ENCODE measurements at places on chromosomes 16 and 17.

DNA sequence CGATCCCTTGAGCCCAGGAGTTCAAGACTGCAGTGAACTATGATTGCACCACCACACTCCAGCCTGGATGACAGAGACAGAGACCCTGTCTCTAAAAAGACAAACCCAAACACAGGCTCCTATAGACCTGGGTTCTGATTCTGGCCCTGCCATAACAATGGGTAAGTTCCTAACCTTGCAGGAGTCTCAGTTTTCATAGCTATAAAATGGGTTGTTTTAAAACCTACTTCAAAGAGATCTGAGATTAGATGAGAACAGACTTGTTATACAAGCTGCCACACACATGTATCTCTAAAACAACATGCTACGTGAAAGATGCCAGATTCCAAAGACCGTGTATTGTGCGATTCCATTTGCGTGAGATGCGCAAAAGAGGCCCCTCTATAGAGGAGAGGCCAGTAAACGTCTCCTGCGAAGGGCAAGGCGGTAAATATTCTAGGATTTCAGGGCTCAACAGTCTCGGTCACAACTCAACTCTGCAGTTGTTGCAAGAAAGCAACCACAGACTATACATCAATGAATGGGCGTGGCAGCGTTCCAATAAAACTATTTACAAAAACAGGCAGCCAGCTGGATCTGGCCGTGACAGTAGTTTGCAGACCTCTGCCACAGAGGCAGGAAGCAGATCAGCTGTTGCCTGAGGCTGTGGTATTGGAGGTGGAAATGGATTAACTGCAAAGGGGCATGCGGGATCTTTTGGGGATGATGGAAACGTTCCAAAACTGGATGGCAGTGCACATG lies 5.9 kb downstream of the CORO7 start:
- peak; percentile 91 for DNase-seq

DNA sequence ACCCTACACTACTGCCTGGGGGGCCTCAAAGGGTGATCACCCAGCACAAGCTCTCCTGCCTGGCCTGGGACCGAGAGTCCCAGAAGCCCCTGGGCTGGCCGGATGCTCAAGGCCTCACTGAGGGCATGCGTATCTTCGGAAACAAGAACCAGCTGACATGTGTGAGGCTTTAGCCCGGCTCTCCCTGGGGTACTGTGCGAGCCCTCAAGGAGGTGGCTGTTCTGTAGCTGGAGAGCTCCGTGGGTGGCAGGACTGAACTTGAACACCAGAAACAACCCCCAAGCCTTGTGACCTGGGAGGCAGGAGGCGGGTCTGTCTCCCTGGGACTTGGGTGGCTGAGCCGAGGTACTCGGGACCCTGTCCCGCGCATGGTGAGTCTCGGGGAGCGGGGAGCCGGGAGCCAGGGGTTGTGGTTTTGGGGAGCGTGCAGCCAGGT lies 7.0 kb downstream of the DPEP1 start:
- DNase-seq = no peak

GRCh38 chr16:85136213-85136701 lies 24.0 kb upstream of the CIBAR2 start:
- peak; percentile 21 for DNase-seq

DNA sequence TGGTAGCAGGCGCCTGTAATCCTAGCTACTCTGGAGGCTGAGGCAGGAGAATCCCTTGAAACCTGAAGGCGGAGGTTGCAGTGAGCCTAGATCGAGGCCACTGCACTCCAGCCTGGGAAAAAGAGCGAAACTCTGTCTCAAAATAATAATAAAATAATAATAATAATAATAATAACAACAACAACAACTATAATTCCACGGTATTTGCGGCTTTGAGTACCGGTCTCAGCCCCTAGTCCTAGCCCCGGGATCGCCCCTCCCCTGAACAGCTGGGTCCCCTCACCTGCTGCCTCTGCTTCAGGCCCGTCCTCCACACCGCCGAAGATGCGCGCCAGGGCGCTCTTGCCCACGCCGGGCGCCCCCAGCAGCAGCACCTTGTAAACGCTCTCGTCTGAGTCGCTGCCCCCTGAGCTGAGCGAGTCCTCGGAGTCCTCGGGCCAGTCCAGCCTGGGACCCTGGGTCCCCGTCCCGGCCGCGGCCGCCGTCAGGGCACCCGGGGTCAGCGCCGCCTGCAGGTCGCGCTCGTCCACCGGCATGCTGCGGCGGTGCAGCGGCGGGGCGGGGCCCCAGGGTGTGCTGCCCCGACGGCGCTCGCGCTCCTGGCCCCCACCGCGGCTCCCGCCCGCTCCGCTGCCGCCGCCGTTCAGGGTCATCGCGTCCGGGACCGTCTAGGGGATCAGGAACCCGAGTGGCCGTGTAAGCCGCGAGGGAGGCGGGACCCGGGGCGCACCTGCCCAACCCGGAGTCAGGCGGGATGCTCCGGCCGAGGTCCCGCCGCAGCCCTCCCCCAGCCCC lies 611 bp downstream of the RRAD start:
- no peak for DNase-seq

DNA sequence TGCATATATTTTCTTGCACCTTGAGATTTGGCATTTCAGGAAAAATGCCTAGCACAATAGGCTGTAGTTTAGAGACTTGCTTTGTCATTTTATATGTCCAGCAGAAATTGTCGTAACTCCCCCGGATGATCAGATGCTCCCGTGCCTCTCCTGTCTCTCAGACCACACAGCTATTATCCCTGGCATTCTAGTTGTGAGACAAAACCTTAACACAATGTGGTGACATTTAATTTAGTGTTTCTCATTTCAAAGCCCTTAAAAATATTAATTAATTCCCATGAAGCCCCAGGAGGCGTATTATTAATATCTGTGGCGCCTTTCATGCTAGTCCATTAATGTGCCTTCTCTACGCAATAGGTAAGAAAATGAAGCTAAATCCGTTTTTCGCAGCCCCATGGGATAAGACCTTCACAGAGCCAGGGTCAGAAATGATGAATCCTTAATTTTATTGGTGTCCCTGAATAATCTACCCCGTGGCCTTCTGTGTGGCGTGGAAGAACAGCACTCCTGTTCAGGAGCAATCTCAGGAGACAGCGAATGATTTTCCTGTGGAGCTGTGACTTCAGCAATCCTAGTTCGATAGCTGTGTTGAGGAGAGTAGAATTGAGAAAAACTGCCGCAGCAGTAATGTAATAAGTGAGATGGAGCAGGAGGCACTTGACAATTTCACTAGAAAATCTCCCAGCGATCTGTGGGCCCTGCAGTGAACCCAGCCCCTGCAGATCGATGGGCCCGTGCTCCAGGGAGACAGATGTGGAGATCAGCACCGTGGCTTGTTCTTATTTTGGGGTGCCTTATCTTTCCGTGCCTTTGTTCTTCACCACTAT lies 157.9 kb downstream of the RPTOR start:
- no peak for DNase-seq

- DNase-seq = no peak
Observed at GRCh38 chr16:19677402-19677801, 40.6 kb downstream of the KNOP1 start.

DNA sequence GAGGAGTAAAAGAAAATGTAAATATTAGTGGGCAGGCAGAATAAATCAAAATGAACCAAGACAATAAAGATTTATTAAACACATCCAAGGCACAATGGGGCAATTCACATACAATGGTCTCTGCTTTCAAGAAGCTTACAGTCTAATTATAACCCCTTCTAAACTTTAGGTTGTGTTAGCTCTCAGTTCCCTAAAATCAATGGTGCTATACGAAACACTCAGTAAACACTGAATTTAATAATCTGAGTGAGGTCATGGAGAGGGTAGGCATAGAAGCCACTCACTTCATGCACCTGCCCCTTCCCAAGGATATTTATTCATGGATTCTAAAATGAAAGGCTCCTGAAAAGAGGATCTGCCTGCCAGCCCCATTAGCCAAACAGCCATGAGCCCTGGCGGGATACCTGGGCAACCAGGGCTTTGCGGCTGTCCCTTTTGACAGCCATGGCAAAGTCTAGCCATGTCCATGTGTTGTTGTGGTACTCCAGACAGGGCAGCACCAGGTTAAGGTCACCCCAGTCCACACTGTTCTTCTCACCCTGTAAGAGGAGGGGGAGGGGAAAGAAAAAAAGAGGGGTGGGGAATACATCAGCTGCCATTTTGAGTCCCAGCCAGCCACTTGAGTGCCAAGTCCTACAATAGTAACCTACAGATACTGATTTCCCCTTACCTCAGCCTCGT lies 1.4 kb upstream of the RSKR start:
- DNase-seq = no peak

GRCh38 chr17:43453331-43453812 lies 30.4 kb upstream of the DHX8 start:
- no peak for DNase-seq

DNA sequence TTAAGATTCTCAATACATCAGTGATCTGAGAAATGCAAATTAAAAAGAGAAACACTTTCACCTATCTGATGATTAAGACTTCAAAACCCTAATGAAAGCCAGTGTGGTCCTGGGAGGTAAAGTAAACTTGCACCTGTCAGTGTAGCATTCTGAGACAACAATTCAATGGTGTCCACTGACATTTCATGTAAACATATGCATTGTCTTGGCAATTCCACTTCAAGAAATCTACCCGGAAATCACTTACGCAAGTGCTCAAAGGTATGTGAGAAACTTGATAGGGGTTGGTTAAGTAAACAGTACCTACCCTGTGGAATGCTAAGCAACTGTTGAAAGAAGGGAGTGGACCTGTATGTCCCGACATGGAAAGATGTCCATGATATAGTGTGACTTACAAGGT lies 2.1 kb downstream of the ST6GALNAC1 start:
- DNase-seq = no peak

- DNase-seq = no peak
Observed at GRCh38 chr17:73630965-73631595, 13.2 kb downstream of the SDK2 start.

DNA sequence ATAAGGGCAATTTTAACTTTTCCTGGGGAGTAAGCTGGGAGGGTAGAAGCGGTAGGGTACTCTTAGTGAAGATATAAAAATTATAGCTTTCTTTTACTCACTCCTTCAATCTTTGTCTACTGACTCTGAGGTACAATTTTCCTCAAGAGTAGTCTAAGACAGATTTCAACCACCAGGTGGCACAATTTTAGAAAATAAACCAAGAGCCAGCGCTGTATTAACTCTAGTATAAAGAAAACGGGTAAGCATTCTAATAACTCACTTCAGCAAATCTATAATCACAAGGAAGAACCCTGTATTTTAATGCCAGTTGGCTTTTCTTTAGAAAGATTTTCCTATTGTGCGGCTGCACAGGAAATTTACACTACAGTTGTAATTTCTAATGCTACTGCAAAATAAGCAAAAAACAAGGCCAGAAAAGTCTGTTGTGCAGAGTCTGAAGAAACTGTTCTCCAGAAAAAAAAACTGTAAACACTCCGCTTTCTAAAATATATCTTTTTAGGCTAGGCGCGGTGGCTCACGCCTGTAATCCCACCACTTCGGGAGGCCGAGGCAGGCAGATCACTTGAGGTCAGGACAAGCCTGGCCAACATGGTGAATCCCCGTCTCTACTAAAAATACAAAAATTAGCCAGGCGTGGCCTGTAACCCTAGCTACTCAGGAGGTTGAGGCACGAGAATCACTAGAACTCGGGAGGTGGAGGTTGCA lies 1.9 kb downstream of the CMC2 start:
- peak; percentile 45 for DNase-seq

DNA sequence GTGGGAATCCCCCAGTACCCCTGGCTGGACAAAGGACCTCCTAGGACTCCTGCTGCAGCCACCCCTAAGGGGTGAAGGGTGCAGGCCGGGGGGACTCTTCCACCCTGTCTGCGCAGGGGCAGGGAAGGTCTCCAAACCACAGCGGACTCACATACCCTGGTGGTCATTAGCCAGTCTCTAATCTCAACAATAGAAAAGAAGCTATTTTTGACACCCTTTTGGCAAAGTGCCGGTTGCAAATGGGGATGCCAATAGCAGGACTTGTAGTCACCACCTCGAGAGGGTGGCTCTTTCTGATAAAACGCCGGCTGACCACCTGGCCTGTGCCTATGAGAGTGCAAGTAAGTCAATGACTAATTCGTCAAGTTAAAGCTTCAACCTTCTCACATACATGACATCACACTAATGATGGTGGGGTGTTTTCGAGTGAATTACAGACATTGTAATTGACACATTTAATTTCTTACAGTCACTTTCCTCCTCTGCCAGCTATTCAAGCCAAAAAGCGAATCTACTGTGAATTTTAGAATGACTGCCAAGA lies 23.1 kb upstream of the DNAH17 start:
- no peak for DNase-seq

- no peak for DNase-seq
Observed at GRCh38 chr17:17590141-17590751, 1.3 kb downstream of the PEMT start.
